ENCODE measurements at places on chromosomes 5 and 9. TPM values are rescaled to one million over a fixed set of nuclear protein-coding genes. Genes with fewer than 3 reads are reported as not detected.

The SLC36A2 gene
- not detected for total RNA-seq

DNA sequence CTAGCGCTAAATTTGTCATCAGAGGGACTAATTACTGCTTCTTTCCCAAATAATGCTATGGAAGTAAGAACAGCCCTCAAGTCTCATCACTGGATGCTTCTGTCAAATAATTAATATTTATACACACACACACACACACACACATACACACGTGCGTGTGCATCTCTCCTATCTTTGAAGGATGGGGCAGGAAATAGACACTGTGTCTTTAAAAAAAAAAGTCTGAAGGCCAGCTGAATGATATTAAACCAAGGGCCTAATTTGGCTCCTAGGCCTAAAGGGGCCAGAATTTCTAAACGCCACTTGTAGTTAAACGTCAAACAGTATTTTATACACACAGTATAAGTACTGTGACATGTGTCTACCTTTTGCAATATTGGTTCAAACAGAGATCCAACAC is 3.3 kb downstream of the SLF1 start:
- DNase-seq = no peak
- H3K27ac ChIP-seq = no peak overlapping the region
- H3K27me3 ChIP-seq = no peaks in the 10 kb centered on the region
- no peaks in the 10 kb centered on the region for H3K36me3 ChIP-seq
- H3K4me3 ChIP-seq = no peak overlapping the region

GRCh38 chr9:136714893-136715274 is 2.5 kb downstream of the DIPK1B start:
- peaks cover 53% of the 10 kb centered on the region for H3K4me1 ChIP-seq
- H3K27ac ChIP-seq = peak overlapping the region; percentile 65
- no peaks in the 10 kb centered on the region for H3K36me3 ChIP-seq
- peak; percentile 79 for DNase-seq

- DNase-seq = no peak
- no peaks in the 10 kb centered on the region for H3K27me3 ChIP-seq
- no peaks in the 10 kb centered on the region for H3K4me1 ChIP-seq
These were observed 273.0 kb upstream of the RPS23 start for GRCh38 chr5:82551192-82551591.

DNA sequence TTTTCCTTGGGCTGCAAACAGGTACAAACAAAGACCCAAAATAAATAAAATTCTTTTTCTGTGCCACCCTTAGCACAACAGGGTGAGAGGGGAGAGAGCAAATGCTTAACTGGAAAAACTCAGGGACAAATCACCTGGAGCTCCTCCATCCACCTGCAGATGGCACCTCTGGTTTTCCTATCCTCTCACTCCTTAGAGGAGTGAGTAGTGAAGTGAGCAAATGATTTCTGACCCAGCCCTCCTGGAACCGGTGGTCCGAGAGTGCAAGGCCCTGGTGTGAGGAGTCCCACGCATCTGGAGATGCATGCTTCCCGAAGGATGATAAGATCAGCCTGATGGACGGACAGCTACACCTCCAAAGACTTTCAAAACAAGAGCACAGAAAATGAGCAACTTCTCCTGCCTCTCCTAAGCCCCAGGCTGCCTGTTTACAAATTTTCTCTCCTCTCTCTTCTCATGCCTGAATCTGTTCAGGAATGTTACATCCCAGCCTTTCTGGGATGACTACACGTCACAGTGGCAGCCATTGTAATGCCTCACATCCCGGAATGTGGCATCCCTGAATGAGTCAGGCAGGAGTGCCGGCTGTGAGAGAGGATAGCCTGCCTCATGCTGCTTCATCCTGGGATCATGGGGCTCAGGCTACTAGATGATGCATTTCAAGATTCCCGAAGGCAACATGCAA is 86.4 kb downstream of the ADRB2 start:
- no peaks in the 10 kb centered on the region for H3K36me3 ChIP-seq
- no peaks in the 10 kb centered on the region for H3K27me3 ChIP-seq
- H3K4me1 ChIP-seq = peaks cover 18% of the 10 kb centered on the region
- no peak overlapping the region for H3K27ac ChIP-seq

- H3K27me3 ChIP-seq = no peaks in the 10 kb centered on the region
- no peak overlapping the region for H3K4me3 ChIP-seq
- no peaks in the 10 kb centered on the region for H3K4me1 ChIP-seq
These were observed 131.4 kb upstream of the TSLP start for GRCh38 chr5:110940136-110940535.

All from spleen (tissue), 13 donors.